ELF-1 (cell line): ENCODE measurements at places on chromosomes 3 and 15.
A peak's percentile ranks its signal among the peaks of the same experiment; 100 is the strongest.

DNA sequence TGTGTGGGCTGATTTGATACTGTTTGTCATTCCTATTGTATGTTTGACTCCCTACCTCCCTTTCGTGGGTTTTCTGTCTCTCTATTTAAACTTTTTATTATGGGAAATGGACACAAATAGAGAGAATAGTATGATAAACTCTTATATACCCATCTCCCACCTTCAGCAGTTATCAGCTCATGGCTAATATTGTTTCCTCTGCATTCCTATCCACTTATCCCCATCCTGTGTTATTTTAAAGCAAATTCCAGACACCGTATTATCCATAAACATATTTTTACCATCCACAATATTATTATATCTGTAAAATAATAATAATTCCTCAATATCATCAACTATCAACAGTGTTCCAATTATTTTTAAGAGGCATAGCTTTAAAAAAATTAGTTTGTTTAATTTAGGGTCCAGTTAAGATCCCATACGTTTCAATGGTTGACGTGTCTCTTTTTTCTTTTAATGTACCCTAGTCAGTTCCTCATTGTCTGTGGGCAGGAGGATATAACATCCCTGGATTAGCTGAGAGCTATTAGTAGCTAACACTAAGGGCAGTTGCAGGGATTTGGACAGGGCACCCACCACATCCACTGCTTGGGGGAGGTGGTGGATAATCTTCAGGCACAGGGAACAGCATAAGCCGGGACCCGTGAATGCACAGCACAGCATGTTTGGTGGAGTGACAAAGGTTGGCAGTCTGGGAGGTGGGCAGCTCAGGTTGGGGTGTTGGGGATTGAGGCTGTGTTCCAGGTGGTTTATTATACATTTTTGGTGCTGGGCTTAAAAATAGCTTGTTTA lies 23.5 kb downstream of the PLCL2 start:
- DNase-seq, result no peak

- DNase-seq, result peak; percentile 14
Observed at GRCh38 chr15:60673918-60674558, 195.1 kb upstream of the ICE2 start.

GRCh38 chr3:101020351-101021015 lies 27.3 kb upstream of the ABI3BP start:
- no peak for DNase-seq

DNA sequence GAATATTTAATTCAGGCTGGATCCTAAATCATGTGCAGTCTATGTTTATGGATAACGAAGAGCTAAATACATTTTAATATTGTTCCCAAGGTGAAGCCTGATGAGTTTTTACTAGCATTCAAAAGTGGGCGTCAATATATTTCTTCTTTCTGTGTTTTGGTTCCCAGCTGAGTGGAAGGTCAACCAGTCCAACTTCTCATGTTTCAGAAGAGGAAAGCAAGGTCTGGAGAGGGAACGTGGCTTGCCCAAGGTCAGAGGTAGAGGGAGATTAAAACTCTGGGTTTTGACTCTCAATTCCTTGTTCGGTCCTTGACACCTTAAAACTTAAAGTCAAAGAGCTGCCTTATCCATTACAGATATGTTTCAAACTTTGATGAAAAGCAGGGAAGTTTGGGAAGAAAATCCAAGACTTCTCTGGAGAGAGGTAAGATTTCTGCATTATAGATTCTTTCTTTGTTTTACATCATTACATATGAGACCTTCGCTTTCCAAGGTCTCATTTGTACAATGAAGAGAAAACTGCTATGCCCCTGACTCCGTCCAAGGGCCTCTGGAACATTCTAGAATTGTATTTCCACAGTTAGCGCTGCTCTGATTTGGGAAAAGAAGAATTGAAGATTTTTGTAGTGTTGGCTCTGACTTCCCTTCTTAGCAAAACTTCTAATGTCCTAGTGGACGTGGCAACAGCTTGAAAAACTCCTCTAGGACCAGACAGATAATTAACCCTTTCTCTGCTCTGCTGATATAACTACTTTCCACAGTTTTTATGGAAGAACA lies 57.7 kb upstream of the HES1 start:
- no peak for DNase-seq

GRCh38 chr3:132443421-132443820 lies 26.1 kb downstream of the DNAJC13 start:
- no peak for DNase-seq

GRCh38 chr3:42224658-42225421 lies 41.1 kb downstream of the CCK start:
- DNase-seq, result no peak

- no peak for DNase-seq
Observed at GRCh38 chr15:62050115-62050514, 10.1 kb downstream of the VPS13C start.

GRCh38 chr3:32794487-32795308 lies 23.1 kb upstream of the TRIM71 start:
- peak; percentile 68 for DNase-seq

DNA sequence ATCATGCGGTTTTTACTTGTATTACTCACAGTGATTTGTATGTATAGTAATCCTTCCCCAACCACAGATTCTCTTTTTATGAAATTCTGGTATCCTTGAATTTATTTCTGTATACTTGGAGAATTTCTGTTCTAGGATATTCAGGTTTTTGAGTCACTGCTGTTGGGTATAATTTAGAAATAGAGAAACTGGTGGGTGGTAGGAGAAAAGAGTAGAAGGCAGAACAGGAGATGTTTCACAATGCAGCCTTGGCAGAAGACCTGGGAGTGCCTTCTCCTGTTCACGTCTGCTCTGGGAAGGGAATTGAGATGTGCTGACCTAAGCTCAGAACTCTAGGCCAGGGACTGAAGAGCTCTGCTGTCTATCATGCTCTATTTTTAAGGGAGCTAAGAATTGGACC lies 193.6 kb downstream of the EPHB1 start:
- DNase-seq, result no peak

DNA sequence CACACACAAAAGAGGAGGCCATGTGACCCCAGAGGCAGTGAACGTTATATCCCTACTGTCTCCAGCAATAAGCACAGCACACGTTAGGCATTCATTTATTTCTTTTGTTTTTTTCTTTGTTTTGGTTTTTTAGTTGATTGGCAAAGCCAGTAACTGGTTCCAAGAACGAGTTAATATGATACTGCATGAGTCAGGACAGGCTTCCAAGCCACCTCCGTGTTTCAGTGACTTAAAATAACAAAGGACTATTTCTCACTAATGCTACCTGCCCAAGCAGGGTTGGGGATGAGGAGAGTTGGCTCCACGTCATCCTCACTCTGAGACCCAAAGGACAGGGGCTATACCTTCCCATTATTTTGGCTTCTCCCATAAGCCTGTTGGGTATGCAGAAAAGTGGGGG lies 130.5 kb downstream of the ST8SIA2 start:
- no peak for DNase-seq

DNA sequence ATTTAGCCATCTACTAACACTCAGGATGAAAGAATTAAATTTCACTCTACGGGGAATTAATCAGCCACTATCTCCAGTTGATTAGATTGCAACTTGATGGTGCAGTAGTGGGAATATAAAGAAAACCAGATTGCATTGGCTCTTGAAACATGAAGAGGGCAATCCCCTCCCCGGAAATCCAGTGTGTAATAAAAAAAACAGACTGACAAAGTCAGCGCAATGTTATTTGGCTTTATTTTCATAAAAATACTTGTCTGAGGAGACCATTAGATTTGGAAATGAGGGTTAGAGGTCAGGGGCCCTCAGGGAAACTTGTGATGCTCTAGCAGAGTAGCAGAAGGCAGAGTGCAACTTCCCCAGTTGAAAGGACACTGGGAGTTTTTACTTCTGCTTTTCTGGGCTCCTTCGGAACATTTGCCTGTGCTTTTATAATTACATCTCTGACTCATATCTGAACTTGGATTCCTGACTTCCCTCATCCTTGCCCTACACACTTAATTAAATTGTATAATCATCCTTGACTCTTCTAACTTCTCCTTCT lies 326.8 kb downstream of the TUSC7 start:
- no peak for DNase-seq

DNA sequence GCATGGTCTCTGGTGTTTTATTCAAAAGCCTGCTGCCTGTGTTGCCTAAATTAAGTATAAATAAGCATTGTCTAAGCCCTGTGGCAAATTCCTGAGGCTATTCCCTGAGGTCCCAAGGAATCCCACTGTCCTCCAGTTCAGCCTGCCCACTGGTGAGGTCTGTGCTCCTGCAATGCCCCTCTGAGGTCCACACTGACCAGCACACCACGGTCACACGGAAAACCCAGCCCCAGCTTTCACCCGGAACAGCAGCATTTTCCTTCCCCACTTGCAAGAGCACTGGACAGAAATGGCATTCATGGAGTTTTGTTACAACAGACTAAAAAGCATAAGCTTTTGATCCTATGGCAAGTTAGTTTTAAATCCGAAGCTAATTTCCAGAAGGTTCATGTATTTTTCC lies 234.0 kb downstream of the KLF13 start:
- no peak for DNase-seq

- no peak for DNase-seq
Observed at GRCh38 chr3:38028621-38029361, 651 bp downstream of the PLCD1 start.

GRCh38 chr3:4994823-4995499 lies 15.7 kb downstream of the BHLHE40 start:
- peak; percentile 72 for DNase-seq

- DNase-seq, result no peak
Observed at GRCh38 chr3:75295013-75295412, 369.1 kb upstream of the FRG2C start.

GRCh38 chr15:49415149-49415548 lies 7.9 kb upstream of the FGF7 start:
- no peak for DNase-seq

GRCh38 chr3:39028546-39028945 lies 23.2 kb downstream of the SCN11A start:
- no peak for DNase-seq

DNA sequence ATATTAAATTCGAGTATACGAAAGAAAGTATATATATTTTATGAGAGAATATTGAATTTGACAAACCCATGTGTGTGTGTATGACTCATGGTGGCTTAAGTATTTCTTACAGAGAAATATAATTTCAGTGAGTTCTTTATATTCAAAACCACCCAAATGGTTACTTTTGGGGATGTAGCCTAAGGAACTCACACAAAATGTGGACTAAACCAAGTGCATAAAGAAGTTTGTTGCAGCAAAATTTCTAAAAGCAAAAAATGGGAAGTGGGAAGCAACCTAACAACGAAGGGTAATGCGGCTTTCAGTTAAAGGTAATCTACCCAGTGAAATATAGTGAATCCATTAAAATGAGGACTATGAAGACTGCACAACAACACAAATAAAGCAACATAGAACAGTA lies 277.1 kb downstream of the EDEM1 start:
- DNase-seq, result no peak

DNA sequence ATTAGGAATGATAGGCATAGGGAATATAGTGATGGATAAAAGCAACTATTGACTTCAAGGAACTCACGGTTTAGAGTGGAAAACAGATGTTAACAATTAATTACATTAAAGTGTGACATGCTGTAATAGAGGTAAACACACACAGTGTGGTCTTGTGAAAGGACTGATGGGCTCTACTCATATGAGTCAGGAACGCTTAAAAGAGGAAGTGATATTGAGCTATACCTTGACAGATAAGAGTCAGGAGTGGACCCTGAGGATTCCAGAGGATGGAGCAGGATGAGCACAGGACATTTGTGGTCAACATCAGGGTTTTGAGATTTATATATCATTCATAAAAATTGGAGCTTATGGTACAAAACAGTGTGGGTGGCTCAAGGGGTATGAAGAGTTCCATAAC lies 11.0 kb downstream of the EXOG start:
- no peak for DNase-seq

DNA sequence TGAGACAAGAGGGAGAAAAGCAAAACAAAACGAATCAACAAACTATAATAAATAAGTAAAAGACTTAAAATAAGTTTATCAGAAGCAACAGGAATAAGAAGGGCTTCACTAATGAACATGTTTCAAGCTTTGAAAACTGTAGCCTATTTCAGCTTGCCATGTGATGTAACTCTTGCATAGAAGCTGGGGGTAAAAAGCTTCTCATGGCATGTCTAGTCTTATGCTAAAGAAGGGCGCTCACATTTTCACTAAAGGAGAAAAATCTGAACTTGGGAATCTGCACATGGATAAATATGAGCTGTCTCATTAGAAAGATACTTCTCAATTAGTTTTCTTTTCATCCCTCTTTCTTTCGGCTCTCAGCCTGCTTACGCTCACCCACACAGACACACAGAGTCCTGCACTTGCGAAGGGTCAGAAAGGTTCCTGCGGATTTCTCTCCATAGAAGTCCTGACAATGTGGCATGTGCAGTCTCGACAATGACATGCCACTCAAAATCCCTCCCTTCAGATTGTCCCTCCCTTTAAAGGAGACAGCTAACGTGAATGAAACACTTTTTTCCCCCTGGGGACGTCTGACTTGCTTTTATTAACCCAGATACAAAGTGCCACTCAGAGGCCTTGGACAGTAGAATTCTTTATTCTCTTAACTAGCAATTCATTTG lies 568.9 kb upstream of the NR2F2 start:
- peak; percentile 4 for DNase-seq

GRCh38 chr3:53169045-53169831 lies 8.2 kb downstream of the PRKCD start:
- peak; percentile 85 for DNase-seq

DNA sequence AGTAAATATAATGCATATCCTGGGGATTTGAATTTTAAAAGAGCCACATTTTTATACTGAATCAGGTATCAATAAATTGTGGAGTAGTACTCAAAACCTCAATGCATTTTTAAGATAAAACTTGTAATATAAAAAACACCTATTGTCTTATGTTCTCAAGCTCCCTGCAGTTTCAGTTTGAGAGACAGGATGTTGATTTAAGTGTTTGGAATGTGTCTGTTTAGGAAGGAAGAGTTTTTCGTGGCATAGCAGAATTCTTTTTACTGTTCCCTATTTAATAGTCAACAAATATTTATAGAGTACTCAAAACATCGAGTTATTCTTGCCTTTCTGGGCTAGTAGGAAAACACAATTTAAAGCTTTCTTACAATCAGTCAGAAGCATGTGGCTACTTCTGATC lies 146.1 kb upstream of the BCHE start:
- DNase-seq, result no peak

DNA sequence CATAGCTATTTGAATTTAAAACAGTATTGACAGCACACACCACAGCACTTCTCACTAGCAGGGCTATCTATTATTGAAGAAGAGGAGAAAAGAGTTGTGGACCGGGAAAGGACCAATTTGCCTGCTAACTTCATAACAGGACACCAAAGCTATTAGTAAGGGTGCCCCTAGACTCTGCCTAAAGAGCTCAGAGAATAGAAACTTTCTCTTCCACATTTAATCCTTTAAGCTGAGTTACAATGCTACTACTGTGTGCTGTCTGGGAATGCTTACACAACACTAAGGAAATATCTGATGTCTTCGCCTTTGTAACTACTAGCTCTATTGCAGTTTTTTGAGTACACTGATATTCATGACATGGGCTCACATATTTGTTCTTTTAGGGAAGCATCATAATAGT lies 13.5 kb upstream of the AADAC start:
- no peak for DNase-seq

DNA sequence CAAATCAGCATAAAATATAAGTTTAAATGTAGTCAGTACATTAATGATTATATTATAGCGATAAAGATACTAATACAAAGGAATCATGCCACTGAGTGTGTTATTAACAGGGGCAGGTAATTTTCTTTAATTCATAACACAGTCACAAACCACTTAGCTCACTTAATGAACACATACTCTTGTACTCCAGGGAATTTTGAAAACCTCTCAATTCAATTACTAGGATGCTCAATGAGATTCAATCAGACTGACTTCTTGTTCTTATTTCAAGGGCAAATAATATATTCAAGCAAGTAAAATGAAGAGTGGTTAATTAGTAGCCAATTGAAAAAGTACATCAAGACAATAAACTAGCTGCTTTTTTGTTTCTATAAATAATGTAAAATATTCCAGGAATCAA lies 5.8 kb upstream of the SUCNR1 start:
- no peak for DNase-seq
